ENCODE measurements at places on chromosomes 1 and 21. TPM values are rescaled to one million over a fixed set of nuclear protein-coding genes. Genes with fewer than 3 reads are reported as not detected.

Gene SAMD11
- polyA plus RNA-seq, result 67.8 TPM

DNA sequence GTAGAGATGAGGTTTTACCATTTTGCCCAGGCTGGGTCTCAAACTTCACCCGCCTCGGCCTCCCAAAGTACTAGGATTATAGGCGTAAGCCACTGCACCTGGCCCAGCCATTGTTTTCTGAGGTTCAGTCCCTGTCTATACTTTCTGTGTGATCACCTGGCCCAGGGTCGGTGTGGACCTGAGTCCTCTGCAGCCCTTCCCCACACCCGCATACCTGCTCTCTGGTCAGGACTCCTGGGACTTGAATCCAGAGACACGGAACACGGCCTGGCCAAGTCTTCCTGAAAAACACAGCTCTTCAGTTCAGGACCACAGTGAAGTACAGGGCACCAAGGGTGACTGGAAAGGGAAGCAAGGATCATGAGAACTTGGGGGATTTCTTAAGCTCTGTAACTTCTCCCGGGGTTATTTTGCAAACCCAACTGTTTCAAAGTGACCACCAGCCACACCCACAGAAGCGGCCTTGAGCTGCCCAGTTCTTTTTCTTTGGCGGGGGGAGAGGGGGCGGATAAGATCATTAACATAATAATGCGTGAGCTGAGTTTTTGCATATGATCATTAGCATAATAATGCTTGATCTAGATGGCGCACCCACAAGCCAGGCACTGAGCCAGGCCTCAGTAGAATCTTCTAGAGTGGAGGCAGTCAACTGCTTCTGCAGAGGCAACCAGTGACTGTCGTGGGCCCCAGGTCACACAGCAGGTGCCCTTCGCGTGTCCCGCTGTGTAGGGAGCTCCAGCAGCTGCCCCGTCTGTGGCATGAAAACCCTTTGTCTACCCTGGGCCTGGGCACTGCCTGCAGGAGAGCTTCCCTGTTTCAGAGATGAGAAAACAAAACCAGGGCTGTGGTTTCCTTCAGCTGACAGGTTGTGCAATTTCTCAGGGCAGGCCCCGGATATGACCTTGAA, 1.7 kb upstream of the NADK start:
- no peak for DNase-seq

Gene SPATA45
- 0.36 TPM for polyA plus RNA-seq

GRCh38 chr1:238257018-238257621, 366.4 kb upstream of the ZP4 start:
- no peak for DNase-seq

Gene LCE1A
- not detected for polyA plus RNA-seq

GRCh38 chr1:65698590-65698989, 94.1 kb upstream of the PDE4B start:
- no peak for DNase-seq

Gene CFHR4
- not detected for polyA plus RNA-seq

- no peak for DNase-seq
These were observed 61.1 kb upstream of the C1orf87 start for GRCh38 chr1:60134716-60135115.

GRCh38 chr21:16535626-16536025, 805.8 kb downstream of the USP25 start:
- no peak for DNase-seq

DNA sequence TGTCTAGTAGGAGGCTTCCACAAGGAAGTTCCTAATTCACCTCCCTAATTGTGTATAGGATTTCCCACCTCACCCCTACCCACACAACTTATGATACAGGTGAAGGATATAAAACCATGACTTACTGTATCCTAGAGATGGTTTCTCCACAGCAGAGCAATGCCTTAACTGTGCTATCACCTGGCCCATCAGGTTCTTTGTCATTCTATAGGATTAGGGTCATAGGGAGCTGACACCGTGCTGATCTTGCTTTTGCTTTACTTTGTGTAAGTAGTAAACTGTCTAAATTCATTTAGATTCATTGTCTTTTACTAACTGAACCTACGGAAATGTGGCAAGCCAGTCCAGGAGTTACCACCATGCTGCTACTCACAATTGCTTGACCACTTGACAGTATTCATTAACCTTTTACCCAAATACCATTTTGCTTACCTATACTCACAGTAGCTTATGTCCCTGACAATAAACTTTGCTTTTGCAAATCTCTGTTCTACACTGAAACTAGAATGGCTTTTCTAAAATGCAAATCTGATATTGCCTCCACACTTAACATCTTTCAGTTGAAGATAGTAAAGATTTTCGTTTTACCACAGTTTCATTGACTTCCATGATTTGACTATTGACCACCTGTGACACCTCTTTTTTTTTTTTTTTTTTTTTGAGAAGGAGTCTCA, 147.6 kb downstream of the IFI44 start:
- DNase-seq, result no peak

GRCh38 chr1:15047237-15047636, 106.3 kb upstream of the TMEM51 start:
- DNase-seq, result no peak
